Cortex of kidney (tissue), 1 donor: ENCODE measurements at places on chromosomes 16 and 17.

DNA sequence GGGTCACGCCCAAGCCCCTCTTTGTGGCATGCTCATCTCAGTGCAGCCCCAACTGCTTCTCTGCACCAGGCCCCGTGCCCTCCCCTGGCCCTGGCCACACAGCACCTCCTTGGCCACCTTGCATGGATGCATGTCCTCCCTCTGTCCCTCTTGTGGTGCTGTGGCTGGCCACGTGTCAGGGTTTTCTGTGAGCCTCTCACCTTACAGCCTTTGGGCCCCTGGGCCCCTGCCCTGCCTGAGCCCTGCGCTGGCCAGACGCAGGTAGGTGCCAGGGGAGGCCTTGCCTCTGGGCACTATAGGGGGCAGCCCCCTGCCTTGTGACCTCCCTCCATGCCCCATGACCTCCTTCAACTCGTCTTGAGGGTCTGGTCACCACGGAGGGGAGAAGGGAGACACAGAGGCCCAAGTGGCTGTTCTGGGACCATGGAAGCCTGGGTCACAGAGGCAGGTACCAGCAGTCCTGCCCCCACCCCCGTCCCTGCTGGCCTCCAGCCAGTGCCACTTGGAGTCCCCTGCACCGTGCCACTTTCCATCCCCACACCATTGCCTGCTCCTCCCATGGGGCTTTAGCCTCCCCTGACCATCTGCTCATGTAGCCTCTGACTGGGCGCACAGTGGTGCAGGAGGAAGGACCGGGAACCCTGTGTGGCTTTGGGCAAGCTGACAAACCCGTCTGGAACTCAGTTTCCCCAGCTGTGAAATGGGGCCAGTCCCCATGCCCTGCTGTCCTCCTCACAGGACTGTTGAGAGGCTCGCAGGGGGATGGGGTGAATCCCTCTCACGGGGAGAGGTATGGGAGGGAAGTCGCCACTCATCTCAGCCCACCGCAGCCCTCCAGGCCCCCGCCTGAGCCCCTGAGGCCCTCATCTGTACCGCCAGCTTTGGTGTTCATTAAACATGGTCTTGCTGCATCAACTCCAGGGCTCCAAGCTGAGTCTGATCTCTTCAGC lies 11.5 kb upstream of the ATP6V0C start:
- no peak for DNase-seq

DNA sequence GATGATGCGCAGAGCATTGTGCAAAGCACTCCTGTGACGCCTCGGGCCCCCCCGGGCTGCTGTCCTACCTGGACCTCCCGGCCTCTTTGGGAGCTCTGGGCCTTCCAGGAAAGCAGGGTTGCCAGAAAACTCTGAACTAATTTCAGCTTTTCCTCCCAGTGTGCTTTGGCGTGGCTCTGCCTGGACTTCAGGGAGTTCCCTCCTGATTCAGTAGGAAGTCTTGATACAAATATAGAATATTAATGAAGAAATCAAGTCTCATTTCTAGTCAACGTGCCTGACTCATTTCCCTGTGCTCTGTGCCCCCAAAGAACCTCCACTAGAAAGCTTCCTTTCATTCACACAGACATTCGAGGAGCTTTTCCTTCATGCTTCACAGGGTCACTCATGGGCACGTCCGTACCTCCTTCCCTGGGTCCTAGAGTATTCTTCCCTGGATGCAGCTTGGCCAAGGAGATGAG lies 84.0 kb upstream of the NOL11 start:
- DNase-seq: no peak

GRCh38 chr16:31002862-31003341 lies 7.5 kb downstream of the STX1B start:
- no peak for DNase-seq

DNA sequence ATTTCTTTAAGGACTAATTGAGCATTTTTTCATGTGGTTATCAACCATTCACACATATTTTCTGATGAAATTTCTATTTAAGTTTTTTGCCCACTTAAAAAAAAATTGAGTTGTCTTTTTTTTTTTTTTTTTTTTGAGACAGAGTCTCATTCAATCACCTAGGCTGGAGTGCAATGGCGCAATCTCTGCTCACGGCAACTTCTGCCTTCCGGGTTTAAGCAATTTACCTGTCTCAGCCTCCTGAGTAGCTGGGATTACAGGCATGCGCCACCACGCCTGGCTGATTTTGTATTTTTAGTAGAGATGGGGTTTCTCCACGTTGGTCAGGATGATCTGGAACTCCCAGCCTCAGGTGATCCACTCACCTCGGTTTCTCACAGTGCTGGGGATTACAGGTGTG lies 34.3 kb downstream of the RAB11FIP3 start:
- no peak for DNase-seq

DNA sequence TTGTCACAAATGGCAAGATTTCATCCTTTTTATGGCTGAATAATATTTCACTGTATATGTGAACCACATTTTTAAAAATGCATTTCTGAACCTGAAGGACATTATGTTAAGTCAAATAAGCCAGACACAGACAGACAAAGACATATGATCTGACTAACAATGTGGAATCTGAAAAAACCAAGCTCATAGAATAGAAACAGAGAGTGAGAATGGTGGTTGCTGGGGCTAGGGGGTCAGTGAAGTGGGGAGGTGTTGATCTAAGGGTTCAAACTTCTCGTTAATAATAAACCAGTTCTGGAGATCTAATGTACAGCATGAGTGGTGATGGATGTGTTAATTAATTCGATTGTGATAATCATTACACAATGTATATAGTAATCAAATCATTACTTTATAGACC lies 475.1 kb downstream of the WWOX start:
- no peak for DNase-seq

DNA sequence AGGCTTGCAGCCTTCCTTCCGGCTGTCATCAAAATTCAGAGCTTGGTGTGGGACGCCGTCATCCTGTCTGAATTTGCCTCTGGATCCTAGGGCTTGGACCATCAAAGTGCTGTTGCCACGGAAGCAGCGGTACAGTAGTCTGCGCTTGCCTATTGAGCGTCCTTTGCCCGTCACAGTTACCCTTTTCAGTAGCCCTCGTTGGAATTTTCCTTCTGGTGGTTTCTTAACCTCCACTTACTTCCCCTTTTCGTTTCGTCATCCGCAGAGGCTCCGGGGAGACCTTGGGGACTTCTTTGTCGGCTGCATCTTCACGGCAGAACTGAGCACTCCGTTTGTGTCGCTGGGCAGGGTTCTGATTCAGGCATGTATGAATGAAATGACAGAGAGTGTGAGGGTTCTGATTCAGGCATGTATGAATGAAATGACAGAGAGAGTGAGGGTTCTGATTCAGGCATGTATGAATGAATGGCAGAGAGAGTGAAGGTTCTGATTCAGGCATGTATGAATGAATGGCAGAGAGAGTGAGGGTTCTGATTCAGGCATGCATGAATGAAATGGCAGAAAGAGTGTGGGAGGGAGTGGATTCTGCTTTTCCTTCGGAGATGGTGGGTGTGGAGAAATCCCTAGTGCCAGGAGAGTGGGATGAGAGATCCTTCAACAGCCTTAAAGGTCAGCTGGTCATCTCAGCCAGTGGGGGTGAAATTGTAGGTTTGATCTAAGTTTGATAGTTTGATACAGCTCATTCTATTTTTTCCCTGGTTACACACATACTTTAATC lies 8.0 kb downstream of the TLCD3A start:
- DNase-seq: no peak

GRCh38 chr16:75304521-75305363 lies 53.3 kb upstream of the BCAR1 start:
- no peak for DNase-seq

GRCh38 chr16:85422632-85423550 lies 190.2 kb upstream of the GSE1 start:
- no peak for DNase-seq

DNA sequence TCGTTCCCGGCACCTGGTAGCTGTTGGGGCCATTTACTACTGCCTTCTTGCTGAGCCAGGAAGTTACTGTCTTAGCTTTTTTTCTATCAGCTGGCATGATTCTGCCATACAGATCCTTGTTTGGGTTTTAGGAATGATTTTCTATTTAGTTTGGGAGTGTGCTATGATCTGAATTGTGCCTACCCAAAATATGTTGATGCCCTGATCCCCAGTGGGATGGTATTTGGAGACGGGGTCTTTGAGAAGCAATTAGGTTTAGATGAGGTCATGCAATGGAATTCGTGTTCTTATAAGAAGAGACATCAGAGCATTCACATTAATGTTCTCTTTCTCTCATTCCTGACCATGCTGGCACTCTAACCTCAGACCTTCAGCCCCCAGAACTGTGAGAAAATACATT lies 59.4 kb upstream of the HS3ST2 start:
- DNase-seq: no peak

GRCh38 chr16:87248714-87249113 lies 68.5 kb downstream of the C16orf95 start:
- DNase-seq: no peak

DNA sequence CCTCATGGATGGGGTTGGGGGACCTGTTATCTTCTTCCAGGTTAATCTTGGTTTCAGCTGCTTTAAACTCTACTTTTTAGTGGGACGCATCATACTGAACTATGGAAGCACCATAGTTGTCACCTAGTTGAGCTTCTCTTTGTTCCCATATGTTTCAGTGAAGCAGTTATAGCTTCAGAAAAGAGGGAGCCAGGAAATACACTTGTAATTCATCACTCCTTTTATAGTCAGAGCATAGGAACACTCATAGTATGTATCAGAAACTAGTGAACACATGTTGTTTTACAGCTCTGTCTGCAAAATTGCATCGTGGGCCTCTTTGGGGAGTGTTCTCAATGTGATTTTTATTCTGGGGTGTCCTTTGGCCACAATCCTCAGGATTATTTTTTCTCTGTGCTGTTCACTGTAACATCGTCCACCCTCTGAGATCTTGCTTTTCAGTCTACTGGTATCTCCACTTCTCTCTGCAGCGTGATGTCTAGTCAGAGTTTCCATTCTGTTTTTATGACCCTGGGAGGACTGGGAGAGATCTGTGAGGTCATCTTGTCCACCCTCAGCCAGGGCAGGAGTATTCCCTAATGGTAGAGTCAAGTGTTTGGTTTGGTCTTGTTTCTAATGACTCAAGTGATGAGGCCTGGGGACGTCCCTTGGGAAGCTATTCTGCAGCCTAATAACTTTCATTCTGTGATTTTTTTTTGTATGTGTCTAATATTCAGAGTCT lies 585.4 kb downstream of the WWOX start:
- DNase-seq: no peak

DNA sequence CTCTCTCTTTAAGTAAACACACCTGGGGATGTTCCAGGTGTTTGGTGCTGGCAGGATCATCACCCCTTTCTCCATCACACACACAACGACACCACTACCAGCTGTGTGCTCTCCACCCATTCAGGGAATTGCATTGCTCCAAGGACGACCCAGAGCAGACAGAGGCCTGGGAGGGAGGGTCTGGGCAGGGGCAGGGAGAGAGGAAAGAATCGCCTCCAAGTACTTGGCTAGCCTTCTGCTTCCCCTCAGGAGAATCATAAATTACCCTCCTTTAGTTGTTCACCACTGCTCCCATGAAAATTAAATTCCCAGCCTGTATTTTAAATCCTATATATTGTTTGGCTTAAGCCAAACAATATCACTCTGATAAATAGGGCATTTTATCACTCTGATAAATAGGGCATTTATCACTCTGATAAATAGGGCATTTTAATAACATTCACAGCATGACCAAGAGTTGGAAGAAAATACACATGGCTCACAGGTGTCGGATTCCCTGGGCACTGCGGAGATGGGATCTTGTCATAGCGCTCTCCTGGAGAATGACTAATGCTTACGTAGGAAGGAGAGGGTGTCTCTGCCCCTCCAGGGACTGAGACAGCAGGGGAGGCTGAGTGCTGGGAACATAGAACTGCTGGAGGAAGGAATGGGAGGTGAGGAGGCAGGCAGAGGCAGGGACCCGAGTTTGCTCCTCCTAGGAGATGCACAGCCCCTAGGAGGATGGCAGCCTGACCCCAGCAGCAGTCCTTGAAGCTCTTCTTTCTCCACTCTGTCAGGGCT lies 673.6 kb downstream of the HS3ST4 start:
- DNase-seq: no peak

- no peak for DNase-seq
Observed at GRCh38 chr17:77746896-77747554, 211.5 kb upstream of the TNRC6C start.

DNA sequence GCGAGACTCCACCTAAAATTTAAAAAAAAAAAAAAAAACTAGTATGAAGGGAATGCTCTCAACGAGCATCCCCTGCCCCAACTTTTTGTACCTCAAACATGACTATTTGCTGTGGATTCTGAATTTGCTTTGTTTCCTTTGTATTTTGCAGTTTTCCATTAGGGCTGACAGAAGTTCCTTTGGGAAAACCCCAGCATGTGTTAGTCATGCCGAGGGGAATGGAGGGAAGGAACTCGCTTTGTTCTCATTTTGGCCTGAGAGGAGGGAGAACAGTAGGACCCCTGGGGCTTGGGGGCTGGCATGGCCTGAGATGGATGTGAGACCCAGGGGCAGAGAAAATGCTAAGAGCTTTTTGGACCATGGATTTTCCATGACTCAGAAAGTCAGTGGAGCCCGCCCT lies 20.5 kb downstream of the KRT9 start:
- no peak for DNase-seq

DNA sequence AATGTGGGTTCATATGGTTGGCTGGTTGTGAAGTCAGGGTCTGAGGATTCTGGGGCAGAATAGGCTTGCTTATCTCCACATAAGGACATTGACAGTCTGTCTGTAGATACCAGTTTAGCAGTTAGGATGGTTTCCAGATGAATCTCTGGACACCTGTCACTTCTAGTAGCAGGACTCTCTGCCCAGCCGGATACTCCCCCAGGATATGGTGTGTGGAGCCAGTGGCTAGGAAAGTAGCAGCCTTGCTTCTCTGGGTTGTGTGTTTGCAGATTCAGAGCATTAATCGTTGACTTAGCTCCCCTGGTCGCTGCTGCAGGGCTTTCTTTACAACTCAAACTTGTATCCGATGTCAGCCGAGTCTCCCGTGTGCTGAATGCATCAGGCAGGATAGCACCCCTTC lies 45.2 kb downstream of the CLEC16A start:
- DNase-seq: no peak

DNA sequence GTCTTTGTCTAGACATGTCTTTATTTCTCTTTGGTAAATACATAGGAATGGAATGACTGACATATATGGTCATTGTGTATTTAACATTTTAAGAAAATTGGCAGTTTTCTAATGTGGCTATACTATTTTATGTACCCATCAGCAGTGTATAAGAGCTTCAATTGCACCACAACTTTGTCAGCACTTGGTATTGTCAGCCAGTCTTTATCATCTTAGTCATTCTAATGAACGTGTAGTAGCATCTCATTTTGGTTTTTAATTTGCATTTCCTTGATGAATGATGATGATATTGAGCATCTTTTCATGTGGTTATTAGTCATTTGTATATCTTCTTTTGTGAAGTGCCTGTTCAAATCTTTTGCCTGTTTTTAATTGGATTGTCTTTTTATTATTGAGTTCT lies 239.3 kb downstream of the CEP112 start:
- DNase-seq: no peak

- DNase-seq: no peak
Observed at GRCh38 chr16:23333831-23334456, 31.8 kb downstream of the SCNN1B start.

GRCh38 chr17:21452377-21453143 lies 76.4 kb downstream of the KCNJ12 start:
- no peak for DNase-seq

GRCh38 chr17:43979011-43979410 lies 25.3 kb upstream of the PYY start:
- no peak for DNase-seq
